Left cardiac atrium (tissue), 4 donors: ENCODE measurements at places on chromosomes 2 and 18.

- no peak for DNase-seq
Measured at GRCh38 chr2:201237486-201238123, 22.7 kb upstream of the CASP8 start.

DNA sequence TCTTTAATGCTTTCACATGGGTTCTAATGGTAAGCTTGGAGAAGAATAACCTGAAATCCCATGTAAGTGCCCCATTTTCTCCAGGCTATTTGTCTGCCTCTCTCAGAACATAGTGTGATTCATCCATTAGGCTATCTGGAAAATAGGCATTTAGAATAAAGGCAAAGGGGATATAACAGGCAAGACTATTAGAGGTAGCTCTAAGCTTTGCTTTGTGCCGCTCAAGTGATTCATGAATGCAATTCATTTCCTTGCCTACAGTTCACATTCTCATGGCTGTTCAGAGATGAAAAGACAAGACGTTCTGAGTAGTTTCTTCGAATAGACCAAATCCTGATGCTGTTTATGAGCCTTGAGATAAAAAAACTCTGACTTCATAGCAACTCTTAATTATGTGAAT, 101.7 kb downstream of the ANKRD44 start:
- no peak for DNase-seq

DNA sequence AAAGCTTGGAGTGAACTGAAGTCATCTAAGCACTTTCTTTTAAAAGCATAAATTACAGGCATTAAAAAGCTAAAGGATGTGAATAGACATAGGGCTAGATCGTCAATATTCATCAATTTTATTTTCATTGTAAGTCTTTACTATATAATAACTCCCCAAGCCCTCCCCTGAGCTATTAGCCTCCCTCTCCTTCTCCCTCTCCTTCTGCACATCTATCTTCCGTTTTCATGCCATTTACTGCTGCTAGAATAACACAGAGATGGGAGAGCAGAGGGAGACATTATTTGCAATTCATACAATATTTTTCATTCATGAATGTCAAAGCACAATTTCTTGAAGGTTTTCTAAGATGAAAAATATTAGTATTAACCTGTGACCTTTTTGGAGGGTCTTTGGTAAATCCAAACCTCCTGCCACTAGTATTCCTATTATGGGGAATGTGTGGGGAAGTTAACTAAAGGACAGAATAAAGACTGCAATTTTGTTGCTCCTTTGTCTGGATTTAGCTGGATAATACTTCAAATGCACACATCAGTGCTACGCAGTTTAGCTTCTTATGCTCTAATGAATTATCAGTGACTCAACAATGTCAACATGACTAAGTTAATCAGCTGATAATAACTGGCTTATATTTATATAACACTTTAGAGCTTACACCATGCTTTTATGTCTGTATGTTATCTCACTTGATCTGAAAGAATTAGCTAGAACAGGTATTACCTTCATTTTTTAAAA, 28.2 kb upstream of the MFF start:
- DNase-seq = no peak

- DNase-seq = peak; percentile 34
Measured at GRCh38 chr2:46135958-46136357, 161.2 kb upstream of the EPAS1 start.

DNA sequence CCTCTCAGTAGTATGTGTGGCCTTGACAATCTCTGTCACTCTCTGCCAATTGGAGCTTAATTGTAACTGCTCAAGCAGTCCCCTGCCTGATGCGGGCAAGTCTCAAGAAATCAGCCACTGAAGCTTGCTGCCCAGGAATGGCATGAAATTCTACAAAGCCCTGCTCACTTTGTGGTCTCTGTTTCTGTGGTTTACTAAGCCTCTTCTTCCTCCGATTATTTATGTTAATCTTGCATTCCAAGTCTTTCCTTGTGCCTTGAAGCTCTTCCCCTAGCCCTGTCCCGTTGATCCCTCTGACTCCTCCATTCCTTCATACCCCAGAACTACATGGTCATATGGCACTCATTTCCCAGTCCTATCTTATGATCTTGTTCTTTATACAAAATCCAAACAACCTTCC, 489.3 kb upstream of the CHST9 start:
- no peak for DNase-seq
